Naive thymus-derived CD4-positive, alpha-beta T cell (primary cell): ENCODE measurements at places on chromosomes 2 and 18. TPM values are rescaled to one million over a fixed set of nuclear protein-coding genes. Genes with fewer than 3 reads are reported as not detected.

GRCh38 chr2:41722668-41723369, 325.0 kb upstream of the PKDCC start:
- no peak overlapping the region for H3K27ac ChIP-seq
- H3K4me1 ChIP-seq = no peaks in the 10 kb centered on the region
- no peak overlapping the region for H3K4me3 ChIP-seq
- H3K36me3 ChIP-seq = no peaks in the 10 kb centered on the region

GRCh38 chr18:425106-425745, 75.3 kb downstream of the COLEC12 start:
- no peaks in the 10 kb centered on the region for H3K4me1 ChIP-seq
- H3K36me3 ChIP-seq = no peaks in the 10 kb centered on the region
- no peak overlapping the region for H3K4me3 ChIP-seq
- DNase-seq = no peak
- no peak overlapping the region for H3K27ac ChIP-seq

GRCh38 chr18:22223254-22223964, 54.0 kb downstream of the GATA6 start:
- H3K36me3 ChIP-seq = no peaks in the 10 kb centered on the region
- no peak overlapping the region for H3K4me3 ChIP-seq
- no peak overlapping the region for H3K27ac ChIP-seq

- H3K36me3 ChIP-seq = no peaks in the 10 kb centered on the region
- no peak overlapping the region for H3K27ac ChIP-seq
- H3K4me1 ChIP-seq = no peaks in the 10 kb centered on the region
Measured at GRCh38 chr2:239779584-239779983, 245.6 kb downstream of the NDUFA10 start.

- H3K27me3 ChIP-seq = no peaks in the 10 kb centered on the region
- DNase-seq = no peak
- no peak overlapping the region for H3K27ac ChIP-seq
- H3K4me1 ChIP-seq = no peaks in the 10 kb centered on the region
Measured at GRCh38 chr18:31225668-31226067, 63.0 kb upstream of the DSC1 start.

The ADD2 gene
- total RNA-seq = 7.3 TPM

The HES6 gene
- 2.7 TPM for total RNA-seq

The CCT4 gene
- total RNA-seq = 88.6 TPM

The CRYBA2 gene
- total RNA-seq = not detected
